Small intestine (tissue), 16 donors: ENCODE measurements at places on chromosomes 3 and 15.

- DNase-seq, result peak; percentile 13
Measured at GRCh38 chr15:57183614-57184344, 192.5 kb upstream of the CGNL1 start.

DNA sequence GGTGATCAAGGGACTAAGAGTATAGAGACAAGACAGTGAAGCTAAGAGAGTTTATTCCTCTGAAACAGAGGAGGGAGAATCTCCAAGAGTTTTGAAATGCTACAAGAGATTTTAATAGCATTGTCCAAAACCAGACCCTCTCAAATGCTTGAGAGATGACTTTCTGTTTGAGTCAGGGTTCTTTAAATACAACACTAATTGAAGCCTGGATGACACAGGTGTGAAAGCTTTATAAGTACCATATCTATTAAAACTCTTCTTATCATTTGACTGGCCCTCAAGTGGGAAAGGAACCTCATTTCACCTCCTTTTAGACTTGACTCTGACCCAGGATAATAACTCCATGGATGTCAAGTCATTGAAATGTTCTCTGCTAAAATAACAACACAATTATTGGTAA lies 5.6 kb downstream of the COL8A1 start:
- no peak for DNase-seq

GRCh38 chr15:89860891-89861290 lies 32.9 kb downstream of the AP3S2 start:
- DNase-seq, result peak; percentile 94

GRCh38 chr3:8988791-8989558 lies 25.7 kb upstream of the RAD18 start:
- no peak for DNase-seq

DNA sequence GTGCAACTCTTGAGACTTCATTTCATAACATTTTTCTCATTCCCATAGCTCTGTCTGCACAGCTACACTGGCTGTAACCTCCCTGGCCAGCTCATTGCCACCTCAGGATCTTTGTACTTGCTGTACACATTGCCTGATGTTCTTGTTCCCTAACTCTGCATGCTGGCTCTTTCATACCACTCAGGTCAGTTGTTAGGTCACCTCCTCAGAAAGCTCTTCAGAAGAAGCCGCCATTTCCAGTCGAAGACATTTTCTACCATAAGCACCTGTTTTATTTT lies 176.2 kb downstream of the AKAP13 start:
- DNase-seq, result no peak

- no peak for DNase-seq
Measured at GRCh38 chr15:52870015-52870414, 79.9 kb upstream of the ONECUT1 start.

DNA sequence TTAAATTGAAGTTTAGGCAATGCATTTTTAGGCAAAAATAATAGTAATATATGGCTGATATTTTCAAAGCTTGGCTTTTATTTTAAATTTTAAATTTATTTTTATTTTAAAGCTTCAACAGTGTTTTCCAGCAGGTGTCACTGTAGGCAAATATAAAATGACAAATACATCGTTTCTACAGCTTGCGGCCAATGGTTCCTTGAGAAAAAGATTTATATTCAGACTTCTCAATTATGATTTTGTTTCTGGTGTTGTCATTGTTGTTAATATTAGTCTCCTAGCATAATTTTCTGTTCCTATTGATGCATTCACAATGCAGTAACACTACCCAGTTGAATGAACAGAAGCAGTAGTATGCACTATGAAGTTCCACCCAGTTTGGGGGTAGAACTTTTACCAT lies 220.7 kb upstream of the DNAJC19 start:
- DNase-seq, result no peak

- no peak for DNase-seq
Measured at GRCh38 chr3:31106912-31107311, 212.5 kb upstream of the GADL1 start.

DNA sequence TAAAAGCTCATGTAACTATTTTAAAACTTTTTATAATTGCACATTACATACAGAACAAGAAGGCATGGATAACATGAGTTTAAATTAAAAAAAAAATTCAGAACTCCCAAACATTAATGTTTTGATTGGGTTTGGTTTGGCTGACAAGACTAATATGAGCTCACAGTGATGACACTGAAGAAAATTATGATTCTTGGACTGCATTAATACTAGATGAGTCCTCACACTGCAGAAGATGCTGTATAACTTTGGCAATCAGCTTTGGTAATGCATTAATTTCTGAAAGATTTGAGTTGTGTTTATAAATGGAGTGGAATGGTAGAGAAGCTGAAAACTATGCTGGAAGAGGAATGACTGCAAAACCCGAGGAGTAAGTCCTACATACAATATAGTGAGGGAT lies 358.9 kb downstream of the PLCL2 start:
- no peak for DNase-seq

GRCh38 chr3:13072239-13072599 lies 1.0 kb downstream of the IQSEC1 start:
- no peak for DNase-seq

- no peak for DNase-seq
Measured at GRCh38 chr15:77021803-77022381, 27.0 kb downstream of the PSTPIP1 start.
